GM12878 (cell line): ENCODE measurements at places on chromosomes 7 and 10. TPM values are rescaled to one million over a fixed set of nuclear protein-coding genes. Genes with fewer than 3 reads are reported as not detected.

Gene RBP3
- polyA plus RNA-seq: not detected in 2 replicates

Gene ITPRID1
- polyA plus RNA-seq: not detected in 2 replicates

Gene H2BK1
- polyA plus RNA-seq: not detected in 2 replicates

Gene DYDC2
- polyA plus RNA-seq: not detected in 2 replicates

Gene SERPINE1
- 0.83 and 1.1 TPM in 2 replicates for polyA plus RNA-seq

Gene GALNT17
- not detected in 2 replicates for polyA plus RNA-seq

Gene NPC1L1
- polyA plus RNA-seq: not detected in 2 replicates

Gene MSMB
- not detected in 2 replicates for polyA plus RNA-seq

Gene NOS3
- 0.62 TPM in 1 of 2 replicates, not detected in the other for polyA plus RNA-seq

Gene ABCB4
- polyA plus RNA-seq: 3.6 and 4.2 TPM in 2 replicates

- H3K36me3 ChIP-seq: peaks cover 16% of the 10 kb centered on the region
- H3K4me3 ChIP-seq: no peak overlapping the region
- DNase-seq: no peak
- no peak overlapping the region for H3K27ac ChIP-seq
- peaks cover 56% of the 10 kb centered on the region for H3K4me1 ChIP-seq
- no peaks in the 10 kb centered on the region for H3K27me3 ChIP-seq
These were observed 90.9 kb upstream of the PPIF start for GRCh38 chr10:79256264-79256806.

- no peak overlapping the region for H3K27ac ChIP-seq
- H3K4me1 ChIP-seq: no peaks in the 10 kb centered on the region
These were observed 109.4 kb downstream of the HIBADH start for GRCh38 chr7:27553273-27553672.

- DNase-seq: no peak
- no peak overlapping the region for H3K27ac ChIP-seq
- no peaks in the 10 kb centered on the region for H3K36me3 ChIP-seq
- H3K4me1 ChIP-seq: no peaks in the 10 kb centered on the region
These were observed 20.1 kb downstream of the ASB15 start for GRCh38 chr7:123621707-123622106.

GRCh38 chr10:132163826-132164515 lies 22.8 kb upstream of the DPYSL4 start:
- H3K27me3 ChIP-seq: no peaks in the 10 kb centered on the region
- no peak overlapping the region for H3K4me3 ChIP-seq
- H3K36me3 ChIP-seq: no peaks in the 10 kb centered on the region
- H3K4me1 ChIP-seq: peaks cover 3% of the 10 kb centered on the region; the same call in 1 of the 2 replicates
- H3K27ac ChIP-seq: no peak overlapping the region

DNA sequence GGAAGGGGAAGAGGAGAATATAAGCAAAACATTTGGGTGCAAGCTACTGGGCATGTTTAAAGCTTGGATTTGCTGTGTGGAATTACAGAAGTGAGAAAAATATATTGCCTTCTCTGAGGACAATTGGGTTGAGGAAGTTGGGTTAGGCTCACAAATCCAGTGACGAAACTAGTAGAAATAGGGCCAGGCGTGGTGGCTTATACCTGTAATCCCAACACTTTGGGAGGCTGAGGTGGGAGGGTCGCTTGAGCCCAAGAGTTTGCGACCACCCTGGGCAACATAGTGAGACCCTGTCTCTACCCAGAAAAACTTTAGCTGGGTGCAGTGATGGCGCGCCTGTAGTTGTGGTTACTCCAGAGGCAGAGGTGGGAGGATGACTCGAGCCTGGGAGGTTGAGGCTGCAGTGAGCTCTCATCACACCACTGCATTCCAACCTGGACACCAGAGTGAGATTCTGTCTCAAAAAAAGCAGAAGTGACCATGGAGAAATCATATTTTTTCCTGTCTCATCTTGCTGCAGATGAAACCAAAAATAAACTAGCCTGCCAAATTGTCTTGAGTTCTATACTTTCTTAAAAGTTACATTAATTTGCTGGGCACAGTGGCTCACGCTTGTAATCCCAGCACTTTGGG lies 22.4 kb downstream of the NRBF2 start:
- no peaks in the 10 kb centered on the region for H3K27me3 ChIP-seq
- H3K4me3 ChIP-seq: no peak overlapping the region
- H3K36me3 ChIP-seq: peaks cover 3% of the 10 kb centered on the region
- H3K27ac ChIP-seq: no peak overlapping the region
- peaks cover 3% of the 10 kb centered on the region; the same call in 1 of the 2 replicates for H3K4me1 ChIP-seq

DNA sequence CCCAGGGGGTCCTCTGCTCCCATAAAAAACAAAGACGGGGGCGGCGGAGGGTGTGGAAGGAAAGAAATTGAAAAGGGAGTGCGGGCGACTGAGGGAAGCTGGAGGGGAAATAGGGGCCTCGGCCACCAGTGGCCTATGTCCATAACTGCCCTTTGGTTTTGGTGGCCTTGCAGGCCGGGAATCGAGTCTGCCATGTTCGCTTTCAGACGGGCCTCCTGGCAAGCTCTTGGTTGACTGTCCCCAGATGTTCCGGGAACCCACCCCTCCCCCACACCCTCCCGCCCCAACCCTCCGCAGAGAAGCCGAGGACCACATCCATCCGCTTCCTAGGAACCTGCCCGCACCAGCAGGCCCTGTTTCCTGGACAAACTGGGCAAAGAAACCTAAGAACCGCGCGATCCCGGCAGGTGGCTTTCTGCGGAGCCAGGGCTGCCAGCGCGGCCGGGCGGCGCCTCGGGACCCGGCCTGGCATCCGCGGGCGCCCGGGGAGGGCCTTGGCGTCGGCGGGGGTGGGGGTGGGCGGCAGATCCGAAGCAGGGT lies 20.0 kb upstream of the GATA3 start:
- H3K36me3 ChIP-seq: no peaks in the 10 kb centered on the region
- no peak overlapping the region for H3K4me3 ChIP-seq
- DNase-seq: no peak
- no peaks in the 10 kb centered on the region for H3K4me1 ChIP-seq
- H3K27ac ChIP-seq: no peak overlapping the region
- peaks cover 18% of the 10 kb centered on the region for H3K27me3 ChIP-seq

GRCh38 chr10:43111921-43112607 lies 26.2 kb upstream of the CSGALNACT2 start:
- peaks cover 8% of the 10 kb centered on the region for H3K4me1 ChIP-seq
- DNase-seq: no peak
- no peak overlapping the region for H3K27ac ChIP-seq

DNA sequence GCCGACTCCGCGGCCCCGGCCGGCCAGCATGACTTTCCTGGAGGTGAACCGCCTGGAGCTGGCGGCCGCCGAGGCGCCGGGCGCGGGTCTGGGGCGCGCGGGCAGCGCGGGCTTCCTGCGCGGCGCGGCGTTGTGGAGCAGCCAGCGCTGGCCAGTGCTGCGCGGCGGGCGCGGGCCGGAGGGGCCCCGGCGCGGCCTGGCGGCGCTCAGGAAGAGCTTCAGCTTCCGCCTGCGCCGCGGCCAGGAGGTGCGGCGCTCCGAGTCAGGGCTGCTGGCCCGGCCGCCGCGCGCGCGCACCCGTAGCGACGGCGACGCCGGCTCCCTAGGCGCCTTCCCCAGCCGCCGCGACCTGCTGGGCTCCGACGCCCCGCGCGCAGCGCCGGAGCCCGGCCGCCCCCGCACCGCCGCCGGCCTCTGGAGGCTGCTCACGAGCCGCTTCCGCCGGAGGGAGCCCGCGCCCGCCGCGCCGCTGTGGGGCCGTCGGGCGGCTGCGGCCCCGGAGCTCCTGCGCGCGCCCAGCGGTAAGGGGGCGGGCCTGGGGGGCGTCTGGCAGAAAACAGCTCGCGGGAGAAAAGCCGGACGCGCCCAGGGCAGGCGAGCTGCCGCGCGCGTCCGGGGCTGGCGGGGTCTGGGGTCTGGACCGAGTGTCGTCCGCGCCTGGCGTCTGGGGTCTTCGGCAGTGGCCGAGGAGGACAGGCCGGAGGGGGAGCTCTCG lies 29.0 kb downstream of the AGAP3 start:
- no peaks in the 10 kb centered on the region; the same call in 1 of the 2 replicates for H3K36me3 ChIP-seq
- no peak for DNase-seq
- no peaks in the 10 kb centered on the region for H3K4me1 ChIP-seq
- no peaks in the 10 kb centered on the region for H3K27me3 ChIP-seq
- H3K27ac ChIP-seq: no peak overlapping the region
- no peak overlapping the region for H3K4me3 ChIP-seq

GRCh38 chr7:149558149-149558861 lies 60.7 kb upstream of the ZNF746 start:
- no peak overlapping the region for H3K27ac ChIP-seq
- peaks cover 18% of the 10 kb centered on the region for H3K36me3 ChIP-seq
- no peaks in the 10 kb centered on the region for H3K4me1 ChIP-seq
- DNase-seq: no peak
- no peaks in the 10 kb centered on the region for H3K27me3 ChIP-seq

- no peaks in the 10 kb centered on the region for H3K27me3 ChIP-seq
- DNase-seq: no peak
These were observed 13.3 kb upstream of the SLC18A3 start for GRCh38 chr10:49596836-49597235.

GRCh38 chr10:93224005-93224779 lies 150.5 kb downstream of the CYP26A1 start:
- peaks cover 3% of the 10 kb centered on the region; the same call in 1 of the 2 replicates for H3K27me3 ChIP-seq
- no peak overlapping the region for H3K4me3 ChIP-seq
- H3K27ac ChIP-seq: no peak overlapping the region
- H3K4me1 ChIP-seq: no peaks in the 10 kb centered on the region
- DNase-seq: peak; percentile 3

DNA sequence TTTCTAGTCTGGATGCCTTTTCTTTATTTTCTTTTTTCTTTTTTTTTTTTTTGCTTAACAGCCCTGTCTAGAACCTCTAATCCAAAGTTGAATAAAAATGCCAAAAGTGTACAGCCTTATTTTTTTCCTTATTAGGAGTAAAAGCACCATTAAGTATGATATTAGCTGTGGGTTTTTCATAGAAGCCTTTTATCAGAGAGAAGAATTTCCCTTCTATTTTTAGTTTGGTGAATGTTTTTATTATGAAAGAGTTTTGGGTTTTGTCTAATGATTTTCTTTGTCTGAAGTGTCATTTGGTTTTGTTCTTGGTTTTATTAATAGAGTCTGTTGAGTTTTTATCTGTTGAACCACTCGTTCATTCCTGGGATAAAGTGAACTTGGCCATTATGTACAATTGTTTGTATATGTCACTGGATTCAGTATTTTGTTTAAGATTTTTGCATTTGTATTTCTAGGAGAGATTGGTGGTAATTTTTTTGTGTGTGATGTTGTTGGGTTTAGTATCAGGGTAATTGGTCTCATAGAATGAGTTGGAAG lies 49.5 kb downstream of the PALS2 start:
- no peaks in the 10 kb centered on the region for H3K27me3 ChIP-seq
- no peak for DNase-seq
- H3K36me3 ChIP-seq: no peaks in the 10 kb centered on the region

GRCh38 chr10:89625041-89625765 lies 19.8 kb downstream of the PANK1 start:
- H3K27me3 ChIP-seq: no peaks in the 10 kb centered on the region
- no peak overlapping the region for H3K4me3 ChIP-seq
- 0 out of 2 replicates have a peak, but pooled peaks cover 2% of the 10 kb centered on the region for H3K36me3 ChIP-seq
- no peak for DNase-seq

GRCh38 chr10:28661035-28661434 lies 16.3 kb upstream of the BAMBI start:
- no peak for DNase-seq
- no peaks in the 10 kb centered on the region for H3K4me1 ChIP-seq
- no peaks in the 10 kb centered on the region for H3K27me3 ChIP-seq
- H3K4me3 ChIP-seq: no peak overlapping the region

- DNase-seq: no peak
- no peaks in the 10 kb centered on the region for H3K27me3 ChIP-seq
- no peaks in the 10 kb centered on the region for H3K36me3 ChIP-seq
- H3K27ac ChIP-seq: no peak overlapping the region
- H3K4me3 ChIP-seq: no peak overlapping the region
These were observed 118.3 kb upstream of the TARP start for GRCh38 chr7:38391751-38392150.

- H3K36me3 ChIP-seq: no peaks in the 10 kb centered on the region
- H3K27me3 ChIP-seq: no peaks in the 10 kb centered on the region
These were observed 164.6 kb downstream of the AVL9 start for GRCh38 chr7:32659853-32660252.

GRCh38 chr7:53428045-53428444 lies 392.6 kb downstream of the POM121L12 start:
- no peaks in the 10 kb centered on the region for H3K4me1 ChIP-seq
- H3K27me3 ChIP-seq: no peaks in the 10 kb centered on the region
- no peak for DNase-seq

DNA sequence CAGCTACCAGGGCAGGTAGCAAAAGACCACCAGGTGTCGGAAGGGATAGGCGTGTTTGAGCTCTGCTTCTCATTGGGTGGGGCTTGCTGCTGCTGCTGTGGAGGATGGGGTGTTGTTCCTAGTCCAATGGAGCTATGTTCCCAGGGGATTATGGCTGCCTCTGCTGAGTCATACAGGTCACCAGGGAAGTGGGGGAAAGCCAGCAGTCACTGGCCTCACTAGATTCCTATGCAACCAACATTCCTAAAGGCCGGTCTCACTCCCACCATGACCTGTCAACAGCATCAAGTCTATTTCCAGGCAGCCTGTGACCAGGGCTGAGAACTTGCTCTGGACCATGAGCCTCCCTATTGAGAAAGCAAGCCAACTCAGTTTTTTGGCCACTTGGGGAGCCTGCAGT lies 1160.8 kb downstream of the REEP3 start:
- no peak overlapping the region for H3K4me3 ChIP-seq
- no peaks in the 10 kb centered on the region for H3K27me3 ChIP-seq
- H3K27ac ChIP-seq: no peak overlapping the region

GRCh38 chr7:11207565-11207964 lies 233.9 kb downstream of the PHF14 start:
- H3K27ac ChIP-seq: no peak overlapping the region
- no peaks in the 10 kb centered on the region for H3K27me3 ChIP-seq
- no peaks in the 10 kb centered on the region for H3K4me1 ChIP-seq
- DNase-seq: no peak

GRCh38 chr10:2077231-2077630 lies 339.9 kb upstream of the ADARB2 start:
- DNase-seq: no peak
- H3K27ac ChIP-seq: no peak overlapping the region
- H3K36me3 ChIP-seq: no peaks in the 10 kb centered on the region

- no peaks in the 10 kb centered on the region for H3K36me3 ChIP-seq
- peaks cover 22% of the 10 kb centered on the region for H3K4me1 ChIP-seq
- no peaks in the 10 kb centered on the region for H3K27me3 ChIP-seq
- peak; percentile 17 for DNase-seq
These were observed 116.9 kb upstream of the PCGF5 start for GRCh38 chr10:91103384-91104192.

DNA sequence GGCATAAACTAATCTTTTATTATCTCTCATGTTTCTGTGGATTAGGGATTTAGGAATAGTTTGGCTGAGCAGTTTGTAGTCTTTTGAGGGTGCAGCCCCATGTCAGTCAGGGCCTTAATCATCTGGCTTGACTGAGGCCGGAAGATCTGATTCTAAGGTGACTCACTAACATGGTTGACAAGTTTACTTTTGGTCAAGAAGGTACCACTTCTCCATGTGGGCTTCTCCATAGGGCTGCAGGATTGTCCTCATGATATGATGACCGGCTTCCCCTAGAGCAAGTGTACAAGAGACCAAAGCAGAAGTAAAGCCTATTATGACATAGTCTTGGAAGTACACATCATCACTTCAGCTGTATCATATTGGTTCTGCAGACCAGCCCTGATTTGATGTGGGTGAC lies 45.9 kb upstream of the OIT3 start:
- H3K27ac ChIP-seq: no peak overlapping the region
- H3K4me3 ChIP-seq: no peak overlapping the region
- DNase-seq: no peak
- no peaks in the 10 kb centered on the region for H3K27me3 ChIP-seq
- no peaks in the 10 kb centered on the region for H3K36me3 ChIP-seq
